Suppressor macrophage treated with lipopolysaccharide for 4 hours (primary cell): ENCODE measurements at places on chromosomes 13 and 19.
A peak's percentile ranks its signal among the peaks of the same experiment; 100 is the strongest.

DNA sequence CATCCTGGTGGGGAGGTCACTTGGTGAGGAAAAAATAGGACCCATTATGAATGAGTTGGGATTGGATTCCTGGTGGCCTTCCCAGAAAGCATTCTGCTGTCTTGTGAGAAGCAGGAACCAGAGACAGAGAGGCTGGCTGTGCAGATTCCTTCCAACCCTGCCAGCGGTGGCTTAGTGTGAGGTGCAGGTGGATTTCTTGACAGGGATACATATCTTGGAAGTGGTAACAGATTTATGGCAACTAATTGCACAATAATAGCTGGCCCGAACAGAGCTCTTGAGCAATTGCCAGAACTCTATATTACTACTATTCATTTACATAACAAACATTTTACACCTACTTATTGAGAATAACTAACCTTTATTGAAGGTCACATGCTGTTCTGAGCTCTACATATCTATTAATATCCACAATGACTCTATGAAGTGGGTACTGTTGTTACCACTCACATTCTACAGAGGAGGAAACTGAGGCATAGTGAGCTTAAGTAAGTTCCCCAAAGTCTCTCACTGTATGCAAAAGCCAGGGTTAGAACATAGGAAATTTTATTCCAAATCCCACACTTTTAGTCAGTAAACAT lies 173.9 kb upstream of the SERP2 start:
- no peak for DNase-seq

DNA sequence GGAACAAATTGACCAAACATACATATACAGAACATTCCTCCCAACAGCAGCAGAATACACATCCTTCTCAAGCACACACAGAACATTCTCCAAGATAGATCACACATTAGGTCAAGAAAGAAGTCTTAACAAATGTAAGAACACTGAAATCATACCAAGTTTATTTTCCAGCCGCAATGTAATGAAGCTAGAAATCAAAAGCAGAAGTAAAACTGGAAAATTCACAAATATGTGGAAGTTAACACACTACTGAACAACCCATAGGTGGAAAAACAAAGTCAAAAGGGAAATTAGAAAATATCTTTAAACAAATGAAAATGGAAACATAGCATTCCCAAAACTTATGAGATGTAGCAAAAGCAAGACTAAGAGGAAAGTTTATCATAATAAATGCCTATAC lies 692.6 kb downstream of the DIAPH3 start:
- peak; percentile 43 for DNase-seq

DNA sequence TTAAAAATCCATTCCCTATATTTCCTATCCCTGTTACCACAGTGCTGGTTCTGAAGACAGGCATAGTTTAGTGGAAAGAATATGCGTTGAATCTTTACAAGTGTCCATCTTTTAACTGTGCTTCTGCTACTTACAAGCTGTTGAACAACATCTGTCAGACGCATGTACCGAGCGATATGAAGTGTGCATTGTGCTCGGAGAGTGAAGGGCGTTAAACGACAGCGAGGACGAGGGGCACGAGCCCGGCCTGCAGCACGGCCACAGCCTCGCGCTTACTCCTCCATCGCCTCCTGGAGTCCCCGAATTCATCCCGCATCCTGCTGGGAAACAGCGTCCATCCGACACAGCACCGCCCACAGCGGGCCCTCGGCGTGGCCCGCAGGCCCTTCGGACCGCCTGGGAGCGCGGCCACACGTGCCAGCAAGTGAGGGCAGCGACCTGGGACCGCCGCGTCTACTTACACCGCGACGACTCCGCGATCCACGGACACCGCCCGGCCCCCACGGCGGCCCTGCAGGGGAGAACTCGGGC lies 514 bp downstream of the PCID2 start:
- DNase-seq: peak; percentile 55

- no peak for DNase-seq
Observed at GRCh38 chr19:10912619-10913018, 15.8 kb downstream of the YIPF2 start.

- DNase-seq: no peak
Observed at GRCh38 chr19:3708207-3708931, at the start of gene TJP3. Gene TJP3 (plus strand): TSS chr19:3708384. CDS start chr19:3728433, 20,049 bp downstream.

DNA sequence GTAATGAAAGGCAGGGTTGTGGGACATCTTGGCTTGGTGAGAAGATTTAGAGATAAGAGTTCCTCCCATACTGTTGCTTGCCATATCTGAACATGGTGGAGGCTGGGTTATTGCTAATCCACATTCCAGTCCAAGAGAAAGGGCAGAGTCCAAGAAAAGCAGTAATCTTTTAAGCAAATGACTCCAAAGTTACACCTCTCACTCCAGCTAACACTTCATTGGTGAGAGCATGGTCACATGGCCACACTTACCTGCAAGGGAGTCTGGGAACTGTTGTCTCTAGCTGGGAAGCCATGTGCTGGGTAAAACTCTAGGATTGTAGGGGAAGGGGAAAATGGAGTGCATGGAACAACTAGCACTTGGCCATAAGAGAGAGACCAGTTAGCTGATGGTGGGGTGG lies 5.6 kb downstream of the C19orf81 start:
- DNase-seq: no peak

DNA sequence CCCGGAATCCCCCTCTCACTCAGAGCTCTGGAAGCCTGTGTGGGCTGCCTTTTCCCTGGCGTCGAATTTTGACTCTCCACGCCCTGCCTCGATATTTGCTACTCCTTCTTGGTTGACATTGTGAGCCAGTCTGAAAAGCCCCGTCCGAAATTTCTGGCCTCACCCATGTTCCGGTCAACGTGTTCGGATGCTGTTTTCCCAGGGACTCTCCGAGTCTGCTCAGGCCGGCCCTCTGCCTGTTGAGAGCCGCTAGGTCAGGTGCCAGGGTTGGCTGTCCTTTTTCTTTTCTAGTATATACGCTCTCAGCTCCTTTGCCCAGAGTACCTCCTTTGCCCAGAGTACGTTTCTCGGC lies 6.8 kb upstream of the DGKH start:
- no peak for DNase-seq

DNA sequence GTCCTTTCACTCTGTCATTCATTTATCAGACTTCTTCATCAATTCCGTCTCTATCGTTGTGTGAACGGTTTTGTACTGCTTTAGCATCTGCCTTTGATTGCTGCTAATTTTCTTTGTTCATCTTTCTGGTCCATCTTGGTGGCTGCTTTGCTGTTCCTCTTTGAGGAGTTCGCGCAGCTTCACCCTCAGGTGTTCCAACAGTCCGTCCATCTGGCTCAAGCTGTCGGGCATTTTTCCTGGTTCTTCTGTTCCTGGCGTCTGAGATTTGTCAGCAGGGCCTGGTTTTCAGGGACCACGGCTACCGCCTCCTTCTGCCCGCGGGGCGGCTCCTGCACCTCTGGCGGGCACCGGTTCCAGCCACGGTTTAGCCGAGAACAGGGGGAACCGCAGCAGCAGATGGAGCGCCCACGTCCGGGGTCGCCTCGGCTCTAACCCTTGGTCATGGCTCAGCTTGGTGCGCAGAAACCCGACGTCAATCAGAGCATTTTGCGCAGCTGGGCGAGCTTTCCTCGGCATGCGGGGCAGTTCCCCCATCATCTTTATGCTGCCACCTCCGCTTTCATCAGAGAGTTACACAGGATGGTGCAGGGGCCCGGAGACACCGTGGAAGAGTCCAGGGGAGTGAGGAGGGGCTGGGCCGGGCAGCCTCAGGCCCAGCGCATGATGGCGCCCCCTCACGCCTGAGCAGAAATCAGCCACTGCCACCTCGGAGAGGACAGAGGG lies 89.5 kb downstream of the ZNF100 start:
- DNase-seq: no peak

DNA sequence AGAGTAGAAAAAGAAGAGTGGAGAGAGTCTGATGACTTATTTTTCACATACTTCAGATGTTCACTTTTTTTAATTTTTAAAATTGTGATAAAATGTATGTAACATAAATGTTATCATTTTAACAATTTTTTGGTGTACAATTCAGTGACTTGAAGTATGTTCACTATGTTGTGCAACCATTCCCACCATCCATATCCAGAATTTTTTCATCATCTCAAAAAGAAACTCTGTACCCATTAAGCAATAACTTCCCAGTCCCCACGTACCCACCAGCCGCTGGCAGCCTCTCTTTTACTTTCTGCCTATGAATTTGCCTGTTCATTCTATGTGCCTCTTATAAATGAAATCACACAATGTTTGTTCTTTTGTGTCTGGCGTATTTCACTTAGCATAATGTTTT lies 43.3 kb downstream of the SKA3 start:
- DNase-seq: peak; percentile 9

DNA sequence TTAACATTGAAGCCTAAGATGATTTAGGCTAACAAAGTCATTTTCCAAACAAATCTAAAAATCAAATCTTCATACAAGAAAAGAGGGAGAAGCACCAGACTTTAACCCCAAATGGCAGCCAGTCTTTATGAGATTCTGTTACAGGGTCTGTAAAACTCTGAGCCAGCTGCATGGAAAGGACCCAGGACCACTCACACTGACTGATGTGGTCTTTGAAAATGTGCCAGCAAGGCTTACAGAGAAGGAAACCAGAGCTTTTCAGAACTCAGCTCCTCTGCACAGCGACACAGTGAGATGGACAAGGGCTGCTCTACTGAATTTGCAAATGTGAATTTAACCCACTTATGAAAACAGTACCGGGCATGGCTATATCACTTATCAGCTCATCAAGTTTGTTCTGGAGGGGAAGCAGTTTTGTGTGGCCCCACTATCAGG lies 98.8 kb upstream of the SERP2 start:
- DNase-seq: no peak

GRCh38 chr13:21330126-21330861 lies 128.8 kb downstream of the ZDHHC20 start:
- peak; percentile 5 for DNase-seq
